DMS153 (cell line): ENCODE measurements at places on chromosomes 4 and X.

DNA sequence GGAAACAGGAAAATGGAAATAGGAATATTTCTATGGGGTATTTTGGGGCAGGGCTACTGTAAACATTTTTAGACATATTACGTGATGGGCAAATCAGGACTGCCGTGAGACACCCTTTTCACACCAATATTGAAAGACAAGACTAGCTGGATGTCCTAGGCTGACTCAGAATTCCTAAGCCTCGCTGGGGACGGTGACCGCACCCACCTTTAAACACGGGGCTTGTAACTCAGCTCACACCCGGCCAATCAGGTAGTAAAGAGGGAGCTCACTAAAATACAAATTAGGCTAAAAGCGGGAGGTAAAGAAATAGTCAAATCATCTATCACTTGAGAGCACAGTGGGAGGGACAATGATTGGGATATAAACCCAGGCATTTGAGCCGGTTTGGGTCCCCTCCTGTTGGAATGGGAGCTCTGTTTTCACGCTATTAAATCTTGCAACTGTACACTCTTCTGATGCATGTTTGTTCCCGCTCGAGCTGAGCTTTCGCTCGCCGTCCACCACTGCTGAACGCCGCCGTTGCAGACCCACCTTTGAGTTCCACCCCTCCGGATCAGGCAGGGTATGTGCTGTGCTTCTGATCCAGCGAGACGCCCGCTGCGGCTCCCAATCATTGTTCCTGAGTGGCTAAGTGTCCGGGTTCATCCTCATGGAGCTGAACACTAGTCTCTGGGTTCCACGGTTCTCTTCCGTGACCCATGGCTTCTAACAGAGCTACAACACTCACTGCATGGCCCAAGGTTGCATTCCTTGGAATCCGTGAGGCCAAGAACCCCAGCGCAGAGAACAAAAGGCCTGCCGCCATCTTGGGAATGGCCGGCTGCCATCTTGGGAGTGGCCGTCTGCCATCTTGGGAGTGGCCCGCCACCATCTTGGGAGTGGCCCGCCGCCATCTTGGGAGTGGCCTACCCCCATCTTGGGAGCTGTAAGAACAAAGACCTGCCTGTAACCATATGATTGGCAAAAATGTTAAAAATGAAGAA lies 152.6 kb downstream of the CRLF2 start:
- no peak for DNase-seq

DNA sequence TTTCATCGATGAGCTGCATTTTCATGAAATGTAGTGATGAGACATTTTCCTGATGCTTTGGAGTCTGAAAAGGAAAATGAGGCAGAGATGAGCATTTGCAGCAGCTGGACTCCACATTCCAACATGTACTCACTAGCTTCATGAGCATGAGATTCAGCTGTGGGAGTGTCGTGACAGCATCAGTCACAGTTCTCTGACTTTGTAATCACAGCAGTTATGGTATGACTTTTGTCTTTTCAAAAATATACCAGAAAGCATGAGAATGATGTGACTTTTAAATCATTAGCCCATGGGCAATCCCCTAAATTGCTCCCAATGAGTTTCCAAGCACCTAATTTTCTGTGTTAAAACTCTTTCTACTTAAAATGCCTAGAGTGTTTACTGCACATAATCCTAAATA lies 18.3 kb upstream of the MSL3 start:
- DNase-seq, result no peak

DNA sequence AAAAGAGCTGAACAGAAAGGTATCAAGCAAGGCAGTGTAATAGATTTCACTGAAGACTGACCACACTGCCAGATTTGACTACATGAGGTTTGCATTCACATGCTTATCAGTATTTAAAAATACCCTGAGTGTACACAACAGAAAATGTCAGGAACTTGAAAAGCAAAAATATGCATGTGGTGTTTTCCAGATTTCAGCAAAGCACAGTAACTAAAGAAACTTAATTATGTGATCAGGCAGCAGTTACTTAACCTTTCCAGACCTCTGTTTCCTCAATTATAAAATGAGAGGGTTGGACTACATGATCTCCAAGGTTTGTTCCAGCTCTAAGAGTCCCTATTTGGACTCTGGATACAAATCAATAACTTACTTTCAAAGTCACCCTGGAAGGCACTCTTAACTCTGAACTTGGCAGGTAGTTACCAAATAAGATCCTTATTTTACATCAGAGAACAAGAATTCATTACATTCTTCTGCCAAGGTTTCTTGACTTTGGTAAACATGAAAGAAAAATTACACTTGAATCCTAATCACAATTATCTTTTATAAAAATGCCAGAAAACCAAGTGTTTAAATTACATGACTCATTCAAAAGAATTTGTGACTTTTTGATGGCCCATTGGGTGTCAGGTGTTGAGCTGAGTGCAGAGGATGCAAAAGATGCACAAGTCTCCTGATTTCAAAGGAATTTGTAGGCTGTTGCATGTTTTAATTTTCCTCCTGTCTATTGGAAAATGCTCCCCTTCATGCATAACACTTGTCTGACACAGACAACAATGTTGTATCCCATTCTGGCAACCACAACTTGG lies 241.6 kb downstream of the MGST2 start:
- DNase-seq, result no peak

- no peak for DNase-seq
Observed at GRCh38 chr4:1191621-1192020, 19.2 kb upstream of the SPON2 start.

GRCh38 chrX:48461830-48462229 lies 8.2 kb downstream of the SLC38A5 start:
- DNase-seq, result no peak

GRCh38 chr4:168710353-168710946 lies 213.6 kb downstream of the PALLD start:
- DNase-seq, result no peak

GRCh38 chr4:76197971-76198410 lies 15.6 kb downstream of the SCARB2 start:
- peak; percentile 90 for DNase-seq

GRCh38 chrX:129980001-129980401 lies 2.4 kb upstream of the BCORL1 start:
- DNase-seq, result no peak

DNA sequence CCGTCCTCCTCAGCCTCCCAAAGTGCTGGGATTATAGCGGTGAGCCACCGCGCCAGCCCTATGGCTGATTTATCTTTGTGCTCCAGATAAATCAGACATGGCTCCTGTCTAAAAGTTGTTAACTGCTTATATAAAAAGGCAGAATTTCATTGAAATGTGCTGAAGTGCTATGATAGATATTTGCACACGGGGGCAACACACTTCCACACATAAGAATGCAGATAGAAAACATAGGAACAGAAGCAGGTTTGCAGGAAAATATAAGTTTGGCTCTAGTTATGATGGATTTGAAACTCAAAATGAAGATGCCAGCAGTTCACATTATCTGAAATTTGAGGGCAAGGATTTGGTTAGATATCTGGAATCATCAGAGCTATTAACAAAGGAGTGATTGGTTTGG lies 163.1 kb upstream of the SLITRK2 start:
- DNase-seq, result no peak

DNA sequence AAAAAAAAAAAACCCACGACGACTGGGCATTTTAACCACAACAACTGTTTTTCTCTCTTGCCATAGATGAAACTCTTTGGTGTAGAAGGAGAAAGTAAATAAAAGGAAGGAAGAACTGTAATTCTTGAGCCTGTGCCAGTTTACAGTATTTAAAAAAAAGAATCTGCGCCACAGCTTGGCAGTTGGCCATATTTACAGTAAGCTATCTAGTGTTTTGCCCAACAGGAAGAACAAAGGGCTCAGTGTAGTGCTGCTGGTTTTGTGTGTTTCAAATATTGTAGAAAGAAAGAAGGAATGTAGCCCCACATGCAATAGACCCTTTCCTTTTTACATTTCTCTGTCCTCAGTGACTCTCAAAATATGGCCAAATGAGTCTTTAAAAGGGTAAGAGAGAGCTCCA lies 66.1 kb downstream of the NR3C2 start:
- DNase-seq, result peak; percentile 23

- DNase-seq, result no peak
Observed at GRCh38 chr4:23485801-23486200, 404.0 kb downstream of the PPARGC1A start.

GRCh38 chrX:13000301-13000811 lies 25.4 kb downstream of the TMSB4X start:
- no peak for DNase-seq

DNA sequence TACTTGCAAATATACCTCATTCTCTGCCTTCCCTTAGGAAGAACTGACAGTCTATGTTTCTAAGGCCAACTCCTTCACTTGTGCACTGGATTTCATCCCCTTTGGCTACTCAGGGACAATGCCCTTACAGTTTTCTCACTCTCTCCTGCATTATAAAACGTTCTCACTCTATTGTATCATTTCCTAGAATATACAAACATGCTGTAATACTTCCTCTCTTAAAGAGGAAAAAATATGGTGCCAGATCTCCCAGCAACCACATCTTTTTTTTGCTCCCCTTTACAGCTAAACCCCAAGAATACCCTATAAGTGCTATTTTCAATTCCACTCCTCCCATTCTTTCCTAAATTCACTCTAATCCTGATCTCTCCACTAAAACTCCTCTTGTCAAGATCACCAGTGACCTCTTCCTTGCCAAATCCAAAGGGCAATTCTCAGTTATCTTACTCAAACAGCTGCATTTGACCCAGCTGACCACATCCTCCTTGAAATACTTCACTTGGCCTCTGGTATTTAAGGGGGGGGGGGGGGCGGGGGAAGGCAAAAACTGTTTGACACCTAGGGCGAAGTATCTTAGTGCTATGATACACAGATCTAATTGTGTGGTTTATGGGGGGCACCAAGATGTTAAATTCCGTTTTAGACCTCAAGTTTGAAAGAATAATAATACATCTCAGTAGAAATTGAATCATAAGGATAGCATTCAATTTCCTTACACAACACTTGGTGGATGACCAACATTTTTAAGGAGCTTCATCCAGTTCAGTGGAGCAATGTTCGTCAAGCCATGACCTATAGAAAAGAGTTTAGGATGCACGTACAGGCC lies 1.6 kb downstream of the RCHY1 start:
- no peak for DNase-seq

GRCh38 chr4:113872426-113873260 lies 106.8 kb downstream of the ARSJ start:
- DNase-seq, result no peak

DNA sequence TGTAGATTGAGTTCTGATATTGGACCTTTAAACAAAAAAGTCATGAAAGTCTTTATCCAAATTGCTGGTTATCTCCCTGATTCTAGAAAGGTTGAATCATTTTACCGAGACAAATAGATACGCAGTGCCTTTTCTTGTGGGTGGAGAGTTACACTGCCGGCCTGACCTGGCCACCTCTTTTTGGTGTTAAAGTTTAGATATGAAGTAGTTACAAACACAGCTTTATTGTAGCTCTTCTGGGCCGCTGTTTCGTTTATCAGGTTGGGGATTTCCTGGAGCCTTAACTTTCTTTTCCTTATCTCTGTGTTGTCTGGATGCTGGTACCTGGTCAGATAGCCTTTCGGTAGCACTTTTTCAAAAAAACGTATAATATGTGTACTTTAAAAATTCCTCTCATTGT lies 31.0 kb downstream of the FNIP2 start:
- no peak for DNase-seq

DNA sequence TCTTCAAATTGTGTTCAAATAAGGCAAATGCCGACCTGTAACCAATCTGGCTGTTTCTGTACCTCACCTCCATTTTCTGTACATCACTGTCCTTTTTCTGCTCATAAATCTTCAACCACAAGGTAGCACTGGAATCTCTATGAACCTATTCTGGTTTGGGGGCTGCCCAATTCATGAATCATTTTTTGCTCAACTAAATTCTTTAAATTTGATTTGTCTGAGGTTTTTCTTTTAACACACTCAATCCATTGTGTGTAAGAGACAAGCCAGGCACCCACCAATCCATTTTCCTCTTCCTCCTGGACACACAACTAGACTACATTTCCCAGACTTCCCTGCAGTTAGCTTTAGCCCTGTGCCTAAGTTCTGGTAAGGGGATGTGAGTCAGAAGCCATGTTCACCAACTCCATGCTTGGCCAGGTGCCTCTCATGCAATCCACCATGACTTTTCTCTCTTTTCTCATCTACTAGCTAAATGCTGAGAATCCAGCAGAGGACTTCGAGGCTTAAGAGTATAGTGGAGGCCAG lies 193.2 kb upstream of the KLF3 start:
- no peak for DNase-seq

- DNase-seq, result no peak
Observed at GRCh38 chrX:148134578-148134977, 153.4 kb downstream of the FMR1NB start.

DNA sequence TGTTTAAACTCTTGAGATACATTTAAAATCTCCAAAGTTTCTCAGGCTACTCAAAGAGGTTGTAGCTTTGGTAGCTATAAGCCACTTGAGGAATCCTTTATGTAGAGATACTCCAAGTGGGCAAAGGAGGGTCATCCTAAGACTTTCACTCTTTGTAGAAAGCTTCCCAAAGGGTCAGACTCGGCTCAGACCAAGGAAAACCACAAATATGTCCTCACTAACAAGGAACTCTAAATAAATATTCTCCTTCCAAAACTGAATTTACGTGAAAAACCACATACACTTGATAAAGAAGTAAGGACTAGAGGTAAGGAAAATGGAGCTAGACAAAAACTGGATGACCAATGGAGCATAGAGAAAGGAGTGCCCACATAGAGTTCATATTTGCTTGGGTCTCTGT lies 41.7 kb upstream of the DDX60 start:
- DNase-seq, result no peak

DNA sequence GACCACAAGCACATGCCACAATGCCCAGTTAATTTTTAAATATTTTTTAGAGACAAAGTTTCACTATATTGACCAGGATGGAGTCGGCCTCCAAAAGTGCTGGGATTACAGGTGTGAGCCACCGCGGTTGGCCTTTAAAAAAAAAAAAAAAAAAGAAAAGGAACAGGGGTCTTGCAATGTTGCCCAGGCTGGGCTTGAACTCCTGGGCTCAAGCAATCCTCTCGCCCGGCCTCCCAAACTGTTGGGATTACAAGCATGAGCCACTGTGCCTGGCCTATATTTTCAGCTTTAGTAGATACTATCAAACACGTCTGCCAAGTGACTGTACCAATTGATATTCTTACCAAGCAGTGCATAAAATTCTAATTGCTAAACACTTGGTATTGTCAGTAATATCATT lies 8.8 kb downstream of the UGDH start:
- DNase-seq, result no peak

- no peak for DNase-seq
Observed at GRCh38 chr4:105148776-105149175, 2.1 kb downstream of the TET2 start.

- DNase-seq, result no peak
Observed at GRCh38 chrX:134803060-134803459, 144.8 kb upstream of the PLAC1 start.

GRCh38 chr4:23814587-23814986 lies 75.3 kb downstream of the PPARGC1A start:
- DNase-seq, result no peak

DNA sequence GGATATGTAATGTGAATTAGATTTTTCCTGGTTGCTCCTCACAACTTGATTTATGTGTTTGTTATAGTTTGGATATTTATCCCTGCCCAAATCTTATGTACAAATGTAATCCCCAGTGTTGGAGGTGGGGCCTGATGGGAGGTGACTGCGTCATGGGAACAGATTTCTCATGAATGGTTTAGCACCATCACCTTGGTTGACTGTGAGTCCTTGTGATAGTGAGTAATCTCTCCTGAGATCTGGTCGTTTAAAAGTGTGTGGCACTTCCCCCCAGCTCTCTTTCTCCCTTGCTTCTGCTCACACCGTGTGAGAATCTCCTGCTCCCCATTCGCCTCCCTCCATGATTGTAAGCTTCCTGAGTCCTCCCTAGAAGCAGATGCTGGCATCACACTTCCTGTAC lies 2.2 kb downstream of the MID2 start:
- DNase-seq, result no peak
